Karpas-422 (cell line): ENCODE measurements at places on chromosomes 1 and 21.
A peak's percentile ranks its signal among the peaks of the same experiment; 100 is the strongest.

GRCh38 chr1:232629250-232630046, 485 bp downstream of the SIPA1L2 start:
- DNase-seq, result no peak

DNA sequence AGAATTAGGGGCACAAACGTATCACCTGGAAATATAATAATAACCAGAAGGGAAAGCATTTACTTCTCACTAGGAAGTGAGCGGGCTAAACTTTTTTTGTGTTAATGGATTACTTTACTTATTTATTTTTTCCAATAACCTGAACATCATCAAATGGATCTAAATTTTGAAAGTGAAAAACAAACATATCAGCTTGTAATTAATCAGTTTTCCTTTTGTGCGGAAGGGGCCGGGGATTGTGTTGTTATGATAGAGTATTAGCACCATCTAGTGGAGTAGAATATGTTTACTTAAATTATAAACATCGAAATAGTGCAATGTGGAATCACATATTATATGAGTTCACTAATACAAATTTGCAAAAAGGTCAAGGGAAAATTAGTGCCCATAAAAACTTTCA, 9.0 kb downstream of the CFH start:
- peak; percentile 72 for DNase-seq

- DNase-seq, result no peak
Measured at GRCh38 chr1:202283991-202284390, 57.7 kb downstream of the UBE2T start.

DNA sequence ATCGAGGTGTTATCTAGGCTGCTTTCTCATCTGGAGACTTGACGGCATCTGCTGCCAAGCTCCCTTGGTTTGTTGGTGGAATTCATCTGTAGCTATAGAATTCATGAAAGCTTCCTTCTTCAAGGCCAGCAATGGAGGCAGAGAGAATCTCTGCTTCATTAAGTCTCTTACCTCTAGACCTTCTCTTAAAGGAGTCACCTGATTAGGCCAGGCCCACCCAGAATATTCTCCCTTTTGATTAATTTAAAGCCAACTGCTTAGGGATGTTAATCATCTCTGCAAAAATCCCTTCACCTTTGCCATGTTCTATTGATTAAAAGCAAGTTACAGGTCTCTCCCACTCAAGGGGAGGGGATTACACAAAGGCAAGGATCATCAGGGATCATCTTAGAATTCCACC, 5.3 kb upstream of the NCF2 start:
- no peak for DNase-seq

GRCh38 chr1:116948046-116948445, 38.3 kb downstream of the PTGFRN start:
- no peak for DNase-seq

- DNase-seq, result no peak
Measured at GRCh38 chr1:58764294-58764978, 19.4 kb downstream of the JUN start.

DNA sequence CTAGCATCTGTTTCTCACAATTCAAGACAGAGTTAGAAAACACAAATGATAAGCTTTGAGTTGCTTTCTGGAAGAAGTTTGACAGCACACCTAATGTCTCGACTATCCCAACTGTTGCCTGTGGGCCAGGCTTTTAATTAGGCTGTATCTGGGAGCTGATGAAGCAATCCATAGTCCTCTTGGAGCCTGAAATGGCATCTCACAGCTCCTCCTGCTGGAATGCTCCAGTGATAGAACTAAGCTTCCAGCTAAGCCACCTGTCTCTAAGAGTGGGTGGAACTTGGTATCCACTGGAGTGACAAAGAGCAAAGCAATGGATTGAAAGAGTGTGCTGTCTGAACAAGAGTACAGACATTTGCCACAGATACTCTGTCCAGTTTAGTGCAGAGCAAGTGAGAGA, 605.3 kb upstream of the NR5A2 start:
- no peak for DNase-seq

DNA sequence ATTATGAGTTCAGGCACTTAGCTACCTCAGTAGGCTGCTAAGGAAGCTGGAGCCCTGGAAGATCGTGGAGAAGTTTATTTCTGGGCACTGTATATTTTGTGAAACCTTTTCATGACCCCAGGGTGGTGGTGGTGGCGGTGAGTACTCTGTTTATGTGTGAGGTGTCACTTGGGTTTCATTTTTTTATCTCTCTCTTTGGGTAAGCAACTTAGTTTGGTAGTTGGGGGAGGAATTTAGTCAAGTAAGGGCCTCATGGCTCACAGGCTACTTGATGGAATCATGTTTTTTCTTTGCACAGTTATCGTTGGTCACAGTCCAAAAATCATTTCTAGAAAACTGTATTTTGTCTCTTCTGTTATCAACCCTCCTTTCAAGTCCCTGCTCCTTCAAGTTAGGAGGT, 33.9 kb downstream of the C1orf141 start:
- peak; percentile 47 for DNase-seq

DNA sequence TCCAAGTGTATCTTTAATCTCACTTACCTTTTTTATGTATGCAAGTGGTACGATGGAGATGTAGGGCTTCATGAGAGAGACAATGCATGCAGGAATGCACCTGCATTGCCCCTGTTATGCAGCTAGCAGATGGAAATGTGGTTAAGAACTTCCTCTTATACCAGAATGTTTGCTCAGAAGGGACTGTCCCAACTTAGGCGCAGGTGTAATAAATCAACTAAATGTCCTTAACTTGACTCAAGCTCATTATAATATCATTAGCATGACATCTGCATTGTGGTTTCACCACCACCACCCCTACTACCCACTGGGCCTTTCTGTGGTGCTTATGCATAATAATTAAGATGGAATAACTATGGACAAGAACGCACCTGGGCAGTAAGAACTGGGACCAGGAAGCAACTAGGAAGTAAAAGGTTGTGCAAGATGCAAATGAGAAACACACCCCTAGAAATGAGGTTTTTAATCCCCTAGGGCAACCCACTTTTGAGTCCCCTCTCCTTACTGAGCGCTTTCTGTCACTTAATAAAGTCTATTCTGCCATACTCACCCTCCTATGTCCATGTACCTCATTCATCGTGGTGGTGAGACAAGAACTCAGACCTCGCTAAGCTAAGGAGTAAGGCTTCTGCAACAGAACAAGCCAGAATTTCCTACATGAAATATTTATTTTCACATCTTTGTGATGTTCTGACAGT, 1103.3 kb upstream of the B3GALT2 start:
- peak; percentile 94 for DNase-seq

DNA sequence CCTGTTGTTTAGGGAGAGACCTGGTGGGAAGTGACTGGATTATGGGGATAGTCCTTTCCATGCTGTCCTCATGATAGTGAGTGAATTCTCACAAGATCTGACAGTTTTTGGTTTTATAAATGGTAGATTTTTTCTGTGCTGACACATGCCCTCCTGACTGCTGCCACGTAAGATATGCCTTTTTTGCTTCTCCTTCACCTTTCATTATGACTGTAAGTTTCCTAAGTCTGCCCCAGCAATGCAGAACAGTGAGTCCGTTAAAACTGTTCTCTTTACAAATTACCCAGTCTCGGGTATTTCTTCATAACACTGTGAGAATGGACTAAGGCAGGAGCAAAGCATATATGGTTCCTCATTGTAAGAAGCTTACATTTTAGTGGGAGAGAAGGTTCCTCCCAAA, 1727.2 kb downstream of the NCAM2 start:
- no peak for DNase-seq

DNA sequence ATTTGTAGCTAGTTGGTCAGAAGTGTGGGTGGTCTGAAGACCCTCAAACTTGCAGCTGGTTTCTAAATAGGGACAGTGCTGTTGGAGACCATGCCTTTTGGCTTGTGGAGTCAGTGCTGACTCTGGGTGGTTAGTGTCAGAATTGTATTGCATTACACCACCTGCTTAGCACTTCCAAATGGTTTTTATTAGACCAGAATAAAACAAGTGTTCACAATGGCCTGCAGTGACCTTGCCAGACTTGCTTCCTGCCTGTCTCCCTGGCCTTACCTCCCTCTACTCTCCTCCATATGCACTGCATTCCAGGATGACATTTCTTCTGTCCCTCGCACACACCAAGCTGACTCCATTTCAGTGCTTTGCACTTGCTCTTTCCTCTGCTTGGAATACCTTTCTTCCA, 72.7 kb upstream of the CNIH3 start:
- DNase-seq, result no peak

DNA sequence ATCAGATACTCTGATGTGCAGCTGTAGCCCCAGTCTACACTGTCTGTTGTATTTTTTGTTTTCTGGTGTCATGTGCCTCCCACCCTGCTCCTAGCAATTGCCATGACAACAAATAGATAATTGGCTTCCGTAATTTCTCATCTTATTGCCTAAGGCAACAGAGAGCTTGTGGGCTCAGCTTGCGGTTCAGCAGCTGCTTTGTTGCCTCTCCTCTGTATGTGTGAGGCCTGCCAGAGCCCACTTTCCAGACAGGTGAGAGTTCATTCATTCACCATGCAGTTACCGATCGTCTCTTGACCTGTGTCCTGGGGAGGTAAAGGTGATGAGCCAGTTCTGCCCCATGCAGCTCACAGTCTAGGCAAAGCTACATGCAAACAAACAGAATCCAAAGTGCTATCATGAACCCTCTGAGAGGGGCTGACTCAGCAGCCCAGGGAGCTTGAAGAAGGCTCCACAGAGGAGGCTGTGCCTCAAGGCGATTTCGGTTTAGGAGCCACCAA, 11.9 kb downstream of the LGALS8 start:
- no peak for DNase-seq

- peak; percentile 90 for DNase-seq
Measured at GRCh38 chr1:39919545-39919944, 17.8 kb upstream of the MYCL start.
